ENCODE measurements at places on chromosomes 11 and 22. TPM values are rescaled to one million over a fixed set of nuclear protein-coding genes. Genes with fewer than 3 reads are reported as not detected.

Gene CABP4
- 1.9 TPM for polyA plus RNA-seq

Gene RIMBP3C
- polyA plus RNA-seq, result 0.32 TPM

Gene KRTAP5-2
- polyA plus RNA-seq, result not detected

Gene SCUBE2
- 7.9 TPM for polyA plus RNA-seq

Gene HBG2
- polyA plus RNA-seq, result 3,386 TPM

Gene MS4A15
- polyA plus RNA-seq, result not detected

Gene PYGM
- 1.6 TPM for polyA plus RNA-seq

Gene PCSK7
- polyA plus RNA-seq, result 40.5 TPM

Gene TRPM5
- 3.7 TPM for polyA plus RNA-seq
